ENCODE measurements at places on chromosomes 7 and 10.

GRCh38 chr10:3873728-3874461 lies 88.9 kb upstream of the KLF6 start:
- no peak for DNase-seq

DNA sequence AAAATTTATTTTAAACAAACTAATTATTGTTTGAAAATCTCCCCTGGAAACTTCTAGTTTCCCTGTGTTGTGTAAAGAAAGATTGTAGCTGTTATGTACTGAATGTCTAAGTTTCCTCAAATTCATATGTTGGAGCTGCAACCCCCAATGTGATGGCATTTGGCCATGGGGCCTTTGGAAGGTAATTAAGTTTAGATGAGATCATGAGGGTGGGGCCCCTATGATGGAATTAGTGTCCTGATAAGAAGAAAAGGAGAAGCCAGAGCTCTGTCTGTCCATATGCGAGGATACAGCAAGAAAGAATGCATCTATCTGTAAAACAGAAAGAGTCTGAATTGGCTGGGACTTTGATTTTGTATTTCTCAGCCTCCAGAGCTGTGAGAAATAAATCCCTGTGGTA lies 179.5 kb downstream of the STK31 start:
- no peak for DNase-seq

DNA sequence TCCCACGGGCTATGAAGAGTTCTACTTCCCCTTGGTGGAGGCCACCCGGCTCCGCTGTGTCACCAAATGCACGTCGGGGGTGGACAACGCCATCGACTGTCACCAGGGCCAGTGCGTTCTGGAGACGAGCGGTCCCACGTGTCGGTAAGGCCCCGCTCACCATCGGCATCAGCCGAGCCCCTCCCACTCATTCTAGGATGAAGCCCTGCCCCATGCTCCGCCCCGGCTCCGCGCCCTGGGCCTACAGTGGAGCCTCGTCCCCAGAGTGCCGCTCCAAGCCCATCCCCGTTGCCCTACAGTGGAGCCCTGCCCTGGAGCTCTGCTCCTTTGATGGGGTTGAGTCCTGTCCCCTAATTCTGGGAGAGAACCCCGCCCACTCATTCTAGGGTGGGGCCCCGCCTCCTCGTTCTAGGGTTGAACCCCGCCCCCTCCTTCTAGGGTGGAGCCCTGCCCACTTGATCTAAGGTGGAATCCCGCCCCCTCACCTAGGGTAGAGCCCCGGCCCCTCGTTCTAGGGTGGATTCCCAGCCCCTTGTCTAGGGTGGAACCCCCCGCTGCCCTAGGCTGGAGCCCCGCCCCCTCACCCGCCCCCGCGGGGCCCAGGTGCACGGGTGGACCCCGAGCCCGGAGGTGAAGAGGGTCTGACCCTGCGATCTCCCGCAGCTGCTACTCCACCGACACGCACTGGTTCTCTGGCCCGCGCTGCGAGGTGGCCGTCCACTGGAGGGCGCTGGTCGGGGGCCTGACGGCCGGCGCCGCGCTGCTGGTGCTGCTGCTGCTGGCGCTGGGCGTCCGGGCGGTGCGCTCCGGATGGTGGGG lies 3.4 kb upstream of the MUC12 start:
- DNase-seq: peak; percentile 67

DNA sequence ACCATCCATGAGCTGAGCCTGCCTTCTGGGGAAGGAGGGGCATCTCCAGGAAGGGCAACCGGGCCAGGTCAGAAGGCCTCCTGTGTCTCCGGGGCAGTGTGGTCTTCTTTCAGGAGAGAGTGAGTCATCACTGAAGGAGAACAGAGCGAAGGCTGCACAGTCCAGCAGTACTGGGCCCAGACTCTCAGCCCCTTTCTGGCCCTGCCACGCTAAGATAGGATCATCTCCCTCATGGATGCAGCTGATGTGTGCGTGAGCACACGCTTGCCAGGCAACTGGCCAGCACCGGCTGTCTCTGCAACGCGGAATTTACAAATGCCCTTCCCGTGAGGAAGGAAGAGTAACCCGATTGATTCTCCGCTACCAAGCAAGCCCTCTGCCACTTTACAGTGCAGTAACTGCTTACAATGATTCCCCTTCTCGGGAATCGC lies 328.2 kb downstream of the TNS3 start:
- no peak for DNase-seq

GRCh38 chr10:26555719-26556368 lies 117.7 kb downstream of the APBB1IP start:
- DNase-seq: no peak

DNA sequence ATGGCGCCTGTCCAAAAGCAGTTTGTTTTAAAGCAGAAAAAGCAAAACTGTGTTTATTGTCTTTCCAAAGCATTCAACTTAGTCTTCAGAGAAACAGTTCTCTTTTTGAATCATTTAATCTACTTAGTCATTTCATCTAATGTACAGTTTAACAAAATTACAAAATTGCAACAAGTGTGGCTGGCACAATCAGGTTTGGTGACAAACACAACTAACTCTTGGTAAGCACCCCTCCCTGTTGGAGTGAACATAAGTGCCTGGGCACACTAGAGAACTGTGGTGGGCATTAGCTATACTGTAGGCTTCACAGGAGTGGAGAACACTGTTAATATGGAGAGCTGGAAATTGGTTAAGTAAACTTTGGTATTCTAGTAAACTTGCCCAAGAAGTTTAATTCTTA lies 6.9 kb downstream of the CREM start:
- DNase-seq: no peak

DNA sequence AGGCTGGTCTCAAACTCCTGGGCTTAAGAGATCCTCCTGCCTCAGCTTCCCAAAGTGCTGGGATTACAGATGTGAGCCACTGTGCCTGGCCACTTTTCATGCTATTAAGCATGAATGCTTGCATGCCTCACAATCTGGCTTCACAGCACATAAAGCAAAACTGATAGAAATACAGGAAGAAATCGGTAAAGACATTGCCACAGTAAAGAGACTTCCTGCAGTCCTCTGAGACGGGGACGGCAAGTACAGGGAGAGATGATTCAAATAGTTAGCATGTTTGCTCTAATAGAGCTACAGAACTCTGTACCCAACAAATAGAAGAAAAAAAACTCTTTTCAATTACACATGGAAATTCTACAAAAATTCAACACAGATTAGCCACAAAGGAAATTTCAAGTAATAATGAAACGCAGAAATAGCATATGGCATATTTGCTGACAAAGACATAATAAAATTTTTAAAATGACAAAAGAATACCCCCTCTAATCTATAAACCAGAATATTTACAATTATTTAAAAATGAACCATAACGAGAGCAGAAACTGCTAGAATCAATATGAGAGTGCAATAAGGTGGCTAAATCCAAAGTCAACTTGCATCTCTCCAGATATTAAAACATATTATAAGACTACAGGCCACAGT lies 32.3 kb downstream of the CARD11 start:
- DNase-seq: no peak

DNA sequence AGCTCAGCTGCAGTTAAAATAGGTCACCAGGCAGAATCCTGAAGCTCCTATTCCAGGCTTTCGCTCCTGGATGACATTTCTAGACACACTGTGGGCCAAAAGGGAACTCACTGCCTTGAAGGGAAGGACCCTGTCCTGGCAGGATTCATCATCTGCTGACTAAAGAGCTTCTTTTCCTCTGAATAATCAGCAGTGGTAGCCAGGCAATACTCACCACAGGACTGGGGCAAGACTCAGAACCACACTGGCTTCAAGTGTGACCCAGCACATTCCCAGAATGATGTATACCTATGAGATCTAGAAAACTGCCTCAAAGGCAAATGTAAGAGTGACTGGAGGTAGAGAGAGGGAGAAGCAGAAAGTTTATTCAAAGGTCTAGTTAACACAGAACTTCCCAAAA lies 29.5 kb upstream of the EBF3 start:
- no peak for DNase-seq

GRCh38 chr10:58467931-58468635 lies 44.6 kb upstream of the BICC1 start:
- no peak for DNase-seq

- no peak for DNase-seq
Observed at GRCh38 chr7:32179567-32179966, 109.4 kb upstream of the PDE1C start.

GRCh38 chr7:134016223-134016941 lies 110.8 kb upstream of the LRGUK start:
- no peak for DNase-seq

DNA sequence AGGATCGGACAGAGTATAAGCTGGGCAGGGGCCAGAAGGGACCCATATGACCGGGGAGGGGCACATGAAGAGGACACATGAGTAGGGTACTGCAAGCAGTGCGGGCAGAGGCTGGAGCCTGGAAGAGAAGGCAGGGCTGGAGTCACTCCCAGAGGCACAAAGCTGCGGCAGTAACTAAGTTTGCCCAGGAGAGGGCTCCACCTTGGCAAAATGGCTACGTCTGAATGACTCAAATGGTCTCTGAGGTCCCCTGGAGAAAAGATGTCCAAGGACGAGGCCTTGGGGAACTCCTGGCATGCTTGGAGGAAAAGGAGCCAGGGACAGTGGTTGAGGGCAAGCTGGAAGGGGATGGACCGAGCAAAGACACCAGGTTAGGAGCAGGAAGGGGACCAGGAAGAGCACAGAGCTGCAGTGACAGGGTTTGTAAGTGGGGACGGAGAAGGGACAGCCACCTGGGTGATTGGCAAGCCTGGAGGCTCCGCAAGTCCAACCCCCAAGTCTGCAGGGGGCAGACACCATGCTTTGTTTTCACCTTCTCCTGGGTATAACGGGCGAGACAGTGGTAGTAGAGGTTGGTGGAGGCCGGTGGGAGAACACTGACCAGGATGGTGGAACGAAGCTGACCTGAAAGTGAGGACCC lies 43.1 kb upstream of the LBX1 start:
- peak; percentile 4 for DNase-seq

GRCh38 chr10:75505840-75506506 lies 74.5 kb downstream of the LRMDA start:
- DNase-seq: no peak

- no peak for DNase-seq
Observed at GRCh38 chr7:19322002-19322401, 176.8 kb upstream of the FERD3L start.

GRCh38 chr10:97157578-97158095 lies 28.1 kb downstream of the SLIT1 start:
- DNase-seq: no peak

DNA sequence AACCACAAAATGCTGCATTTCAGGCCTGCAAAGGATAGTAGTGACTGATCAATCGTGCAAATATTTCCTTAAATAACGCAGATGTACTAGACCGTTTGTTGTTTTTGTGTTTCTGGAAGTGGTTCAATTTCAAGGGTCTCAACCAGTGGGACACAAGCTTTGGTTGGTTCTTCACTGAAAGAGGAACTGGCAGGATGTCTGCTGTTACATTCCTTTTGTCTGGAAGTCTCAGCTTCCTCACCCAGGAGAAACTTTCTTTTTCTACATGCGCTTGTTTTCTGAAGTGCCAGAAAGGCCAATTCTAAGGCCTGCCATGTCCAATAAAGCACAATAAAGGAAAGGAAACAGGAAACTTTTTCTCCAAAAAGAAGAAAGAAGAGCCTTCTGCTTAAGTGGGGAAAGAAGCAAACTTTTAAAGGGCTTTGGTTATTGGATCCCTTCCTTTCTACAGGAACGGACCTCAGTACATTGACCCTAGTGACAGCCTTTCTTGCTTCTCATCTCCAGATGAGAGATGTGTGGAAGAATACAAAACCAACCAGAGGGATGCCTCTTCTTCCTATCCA lies 4.1 kb downstream of the DKK1 start:
- DNase-seq: no peak

DNA sequence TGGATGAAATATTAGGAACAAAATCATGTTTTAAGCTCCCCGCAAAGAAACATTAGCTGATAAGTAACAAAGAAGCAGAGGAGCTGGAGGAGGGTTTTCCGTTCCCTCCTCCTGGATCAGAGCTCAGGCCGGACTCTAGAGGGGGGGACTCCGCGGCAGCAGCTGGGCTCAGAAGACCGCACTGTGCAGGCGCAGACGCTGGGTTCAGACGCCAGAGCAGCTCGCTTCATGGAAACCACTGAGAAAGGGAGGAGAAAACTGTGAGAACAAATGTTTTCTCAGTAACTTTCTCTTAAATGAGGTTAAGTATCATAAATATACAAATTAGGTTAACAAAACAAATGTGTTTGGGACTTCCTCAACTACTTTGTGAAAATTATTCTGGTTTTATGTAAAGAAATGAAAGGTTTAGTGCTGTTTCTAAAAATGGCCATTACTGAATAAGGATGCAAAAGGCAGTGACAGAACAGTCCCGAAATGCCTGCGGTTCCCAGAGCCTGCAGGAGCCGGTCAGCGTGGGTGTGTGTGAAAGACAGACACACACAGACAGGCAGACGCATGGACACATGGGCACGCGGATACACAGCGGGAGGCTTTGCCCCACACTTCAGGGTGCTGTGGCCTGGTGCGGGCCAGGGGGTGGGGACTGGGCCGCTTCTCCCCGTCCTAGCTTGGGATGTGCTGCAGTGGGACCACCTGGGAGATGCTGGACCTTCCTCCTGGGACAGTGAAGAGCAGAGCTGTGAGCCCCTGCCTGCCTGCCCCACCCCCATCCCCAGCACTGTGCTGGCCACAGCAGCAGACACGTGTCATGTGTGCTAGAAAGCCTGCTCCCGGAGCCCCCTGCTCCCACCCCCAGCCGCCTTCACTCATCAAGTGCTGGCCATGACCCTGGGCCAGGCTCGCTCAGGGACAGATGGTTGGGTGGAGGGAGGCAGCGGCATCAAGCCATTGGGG lies 20.3 kb upstream of the ADGRA1 start:
- no peak for DNase-seq

- no peak for DNase-seq
Observed at GRCh38 chr10:101244321-101245050, 15.2 kb upstream of the LBX1 start.

GRCh38 chr10:99673492-99673891 lies 14.2 kb downstream of the ENTPD7 start:
- no peak for DNase-seq

DNA sequence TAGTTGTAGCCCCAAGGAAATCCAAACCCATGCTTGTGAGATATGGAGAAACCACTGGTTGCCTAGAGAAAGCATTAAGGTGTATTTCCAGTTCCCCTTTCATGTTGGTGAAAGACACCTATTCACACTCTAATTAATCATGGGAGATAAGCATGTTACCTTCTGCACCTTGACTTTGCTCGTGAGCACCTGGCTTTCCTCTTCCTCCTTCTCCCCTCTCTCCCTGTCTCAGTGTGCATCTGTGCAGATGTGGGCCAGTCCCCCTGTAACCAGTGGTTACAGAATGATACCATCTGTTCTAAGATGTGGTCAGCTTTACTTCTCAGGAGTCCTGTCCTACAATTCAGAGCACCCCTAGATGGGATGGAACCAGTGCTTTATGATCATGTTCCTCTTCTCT lies 160.6 kb downstream of the LCOR start:
- no peak for DNase-seq

GRCh38 chr10:48274636-48275035 lies at the start of gene FRMPD2:
Gene FRMPD2, minus strand, starts transcription at chr10:48274696. Its CDS starts 129 bp downstream, at chr10:48274567.
- DNase-seq: no peak

DNA sequence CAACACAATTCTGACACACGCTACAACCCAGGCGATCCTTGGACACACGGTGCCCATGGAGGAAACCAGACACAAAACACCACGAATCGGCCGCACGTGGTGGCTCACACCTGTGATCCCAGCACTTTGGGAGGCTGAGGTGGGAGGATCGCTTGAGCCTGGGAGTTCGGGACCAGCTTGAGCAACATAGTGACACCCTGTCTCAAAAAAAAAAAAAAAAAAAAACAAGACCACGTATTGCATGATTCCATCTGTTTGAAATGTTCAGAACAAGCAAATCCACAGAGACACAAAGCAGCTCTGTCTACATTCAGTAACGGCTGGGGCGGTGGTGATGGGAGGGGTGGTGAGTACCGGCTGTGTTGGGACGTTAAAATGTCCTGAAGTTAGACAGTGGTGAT lies 25.2 kb downstream of the ADAP1 start:
- no peak for DNase-seq
